Mesenteric fat pad (tissue), 1 donor: ENCODE measurements at places on chromosomes 5 and 9. TPM values are rescaled to one million over a fixed set of nuclear protein-coding genes. Genes with fewer than 3 reads are reported as not detected.
A peak's percentile ranks its signal among the peaks of the same experiment; 100 is the strongest.

FOXD4L6 gene
- total RNA-seq = not detected

RGS7BP gene
- total RNA-seq = 0.93 TPM

PCDHGA7 gene
- 1.9 TPM for total RNA-seq

LRRC19 gene
- not detected for total RNA-seq

C5orf58 gene
- not detected for total RNA-seq

RAB14 gene
- 56.9 TPM for total RNA-seq

NUDT12 gene
- 5.9 TPM for total RNA-seq

ANKRD20A1 gene
- total RNA-seq = 2.2 TPM

MELK gene
- total RNA-seq = 0.77 TPM

POU5F2 gene
- 1.9 TPM for total RNA-seq

FIBCD1 gene
- not detected for total RNA-seq

BHMT2 gene
- 60.6 TPM for total RNA-seq

MORN5 gene
- total RNA-seq = not detected

- DNase-seq = no peak
These were observed 45.4 kb downstream of the CFAP95 start for GRCh38 chr9:69865986-69866385.

DNA sequence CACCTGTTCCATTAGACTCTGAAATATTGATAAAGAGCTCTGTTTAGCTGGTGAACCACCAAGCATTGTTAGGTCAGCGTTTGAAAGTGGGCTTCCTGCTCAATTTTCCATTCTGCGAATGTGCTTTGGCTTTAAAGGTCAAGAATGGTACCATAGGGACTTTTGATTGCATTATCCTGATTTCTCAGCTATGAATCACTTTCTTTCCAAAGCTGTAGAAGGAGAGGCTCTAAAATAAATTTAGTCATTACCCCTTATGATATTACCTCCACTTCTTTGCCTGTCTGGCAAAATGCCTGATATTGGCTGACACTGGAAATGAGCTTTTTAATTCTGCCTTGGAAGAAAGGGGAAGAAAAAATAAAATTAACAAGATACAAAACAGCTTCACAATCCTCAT, 237.2 kb upstream of the CTNND2 start:
- no peak for DNase-seq

GRCh38 chr5:24539613-24540012, 105.2 kb downstream of the CDH10 start:
- no peak for DNase-seq

DNA sequence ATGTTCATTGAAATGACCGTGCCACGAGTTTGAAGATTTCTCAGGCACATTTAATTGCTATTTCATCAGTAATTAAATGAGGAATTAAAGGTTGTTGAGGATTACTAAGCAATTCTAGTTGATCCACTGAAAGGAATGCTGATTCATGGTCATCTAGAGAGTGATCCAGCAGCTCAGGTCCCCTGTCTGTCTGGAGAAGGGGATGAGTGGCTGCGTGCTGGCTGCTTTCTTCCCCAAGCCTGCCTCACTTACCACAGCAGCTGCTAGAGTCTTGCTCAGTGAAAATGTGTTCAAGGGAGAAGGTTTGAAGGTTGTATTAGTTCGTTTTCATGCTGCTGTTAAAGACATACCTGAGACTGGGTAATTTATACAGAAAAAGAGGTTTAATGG, 7.8 kb upstream of the TGFBI start:
- DNase-seq = no peak

DNA sequence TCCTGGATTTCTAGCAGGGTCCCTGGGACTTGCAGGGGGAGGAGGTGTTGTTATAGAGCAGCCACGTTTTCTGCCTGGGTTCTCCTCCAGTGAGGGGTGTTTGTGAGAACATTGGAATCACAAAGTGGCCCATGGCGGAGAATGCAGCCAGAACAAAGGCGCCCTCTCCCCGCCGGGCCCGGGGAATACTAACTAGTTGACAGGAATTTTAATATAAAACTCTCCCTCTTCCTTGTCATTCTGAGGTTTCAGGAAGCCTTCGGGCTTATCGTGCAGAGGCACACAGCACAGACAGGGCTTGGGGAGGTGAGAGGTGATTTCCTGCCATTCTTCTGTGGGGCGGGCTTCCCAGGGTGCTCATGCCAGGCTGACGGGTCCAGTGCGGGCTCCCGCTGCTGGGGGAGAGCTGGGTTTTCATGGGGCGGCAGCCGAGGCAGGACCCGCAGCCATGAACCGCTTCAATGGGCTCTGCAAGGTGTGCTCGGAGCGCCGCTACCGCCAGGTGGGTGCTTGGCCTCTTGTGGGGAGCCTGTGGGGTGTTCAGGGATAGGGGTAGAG, 37.7 kb downstream of the RGS3 start:
- DNase-seq = no peak

- DNase-seq = no peak
These were observed 2.4 kb upstream of the PTPN3 start for GRCh38 chr9:109500421-109500974.

DNA sequence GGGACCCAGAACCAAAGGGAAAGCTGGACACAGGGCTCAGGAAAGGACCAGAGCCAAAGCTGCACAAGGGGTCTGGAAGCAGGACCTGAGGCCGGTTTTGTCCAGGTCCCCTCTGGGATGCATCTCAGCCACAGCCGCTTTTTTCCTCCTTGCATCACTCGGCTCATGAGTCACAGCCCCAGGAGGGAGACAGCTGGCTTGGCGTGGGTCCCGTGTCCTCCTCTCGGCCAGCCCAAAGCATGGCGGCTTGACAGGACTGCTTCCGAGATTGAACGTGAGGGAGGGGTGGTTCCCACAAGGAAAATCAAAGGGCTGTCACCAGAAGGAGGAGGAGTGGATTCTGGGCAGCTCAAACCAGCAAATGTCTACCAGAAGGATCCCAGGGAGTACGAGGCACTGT, 56.7 kb upstream of the CPLX2 start:
- DNase-seq = no peak

GRCh38 chr5:56569566-56569965, 245.8 kb upstream of the MAP3K1 start:
- no peak for DNase-seq

GRCh38 chr9:97860451-97861147, 7.6 kb downstream of the FOXE1 start:
- DNase-seq = no peak

DNA sequence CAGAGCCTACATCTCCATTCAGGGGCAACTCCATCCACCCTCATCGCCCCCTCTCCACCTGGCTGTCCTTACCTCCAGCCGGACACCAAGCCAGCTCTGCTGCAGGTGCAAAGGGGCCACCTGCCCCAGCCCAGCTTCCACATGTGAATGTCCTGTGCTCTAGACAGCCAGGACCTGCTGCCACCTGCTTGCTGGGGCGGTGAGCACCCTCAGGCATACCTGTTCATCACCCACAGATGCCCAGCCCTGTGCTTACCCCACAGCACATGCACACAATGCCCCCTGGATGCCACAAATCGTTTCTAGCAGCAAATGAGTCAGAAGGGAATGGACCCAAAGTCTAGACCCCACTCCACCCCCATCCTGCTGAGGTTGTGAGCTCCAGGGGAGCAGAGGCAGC, 13.3 kb upstream of the NKD2 start:
- DNase-seq = peak; percentile 76

DNA sequence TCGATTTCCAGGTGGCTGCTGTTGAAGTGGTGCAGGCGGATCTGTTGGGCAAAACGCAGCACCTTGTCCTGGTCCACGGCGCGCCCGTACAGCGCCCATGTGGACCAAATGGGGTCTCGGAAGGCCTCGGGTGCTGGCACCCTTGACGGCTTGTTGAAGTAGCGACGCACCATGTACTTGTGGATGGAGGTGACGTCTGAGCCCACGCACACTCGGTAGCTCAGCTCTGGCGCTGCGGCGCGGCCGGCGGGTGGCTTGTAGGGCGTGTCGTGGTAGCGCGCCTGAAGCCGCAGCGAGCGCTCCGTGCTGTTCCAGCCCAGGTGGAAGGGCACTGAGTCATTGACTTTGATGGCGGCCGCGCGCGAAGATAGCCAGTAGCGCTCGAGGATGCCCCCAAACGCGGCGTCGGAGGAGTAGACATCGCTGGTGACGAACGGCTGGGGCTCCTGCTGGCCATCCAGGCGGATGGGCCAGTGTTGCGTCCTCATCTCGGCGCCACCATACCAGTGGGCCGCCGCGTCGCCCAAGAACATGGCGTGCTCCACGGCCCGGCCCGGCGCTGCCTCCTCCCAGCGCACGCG, 4.7 kb downstream of the MYORG start:
- DNase-seq = peak; percentile 78

- no peak for DNase-seq
These were observed 435.9 kb downstream of the DNAH5 start for GRCh38 chr5:13508559-13508958.

DNA sequence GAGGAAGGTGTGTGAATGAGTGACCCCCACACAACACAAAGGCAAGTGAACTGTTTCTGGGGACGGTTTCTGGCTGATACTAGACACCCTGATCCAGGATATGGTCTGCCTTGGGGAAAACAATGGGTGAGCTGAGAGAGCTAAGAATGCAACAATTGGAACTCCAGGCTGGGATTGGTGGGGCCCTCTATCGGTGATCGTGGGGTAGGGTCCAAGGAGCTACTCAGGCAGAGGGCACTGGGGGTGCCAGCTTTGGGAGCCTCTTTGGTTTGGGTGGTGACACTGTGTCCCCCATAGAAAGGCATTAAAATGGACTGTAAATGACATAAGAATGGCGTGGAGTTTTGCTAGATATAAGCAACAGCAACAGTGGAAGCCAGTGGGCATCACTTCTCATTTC, 439.1 kb downstream of the DMAC1 start:
- DNase-seq = no peak

DNA sequence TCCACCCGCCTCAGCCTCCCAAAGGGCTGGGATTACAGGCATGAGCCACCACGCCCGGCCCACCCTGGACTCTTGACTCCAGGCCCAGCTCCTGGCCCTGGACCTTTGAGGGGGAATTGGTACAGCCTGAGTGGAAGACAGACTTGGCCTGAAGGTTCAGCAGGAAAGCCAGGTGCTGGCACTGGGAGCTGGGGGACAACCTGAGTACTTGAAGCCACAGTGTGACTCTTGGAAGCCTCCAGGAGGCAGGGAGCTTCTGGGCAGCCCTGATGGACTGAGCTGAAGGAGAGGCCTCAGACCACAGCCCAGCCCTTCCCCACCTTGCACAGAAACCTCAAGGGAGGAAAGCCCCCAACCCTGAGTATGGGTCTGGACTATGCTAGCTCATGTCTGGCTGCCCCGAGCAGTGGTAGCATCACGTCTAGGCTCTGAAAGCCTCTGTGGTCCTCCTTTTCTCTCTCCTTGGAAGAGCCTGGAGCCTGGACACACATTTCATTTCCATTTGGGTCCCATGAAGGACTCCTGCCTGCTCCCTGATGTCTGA, 54.1 kb downstream of the RASGEF1C start:
- no peak for DNase-seq

DNA sequence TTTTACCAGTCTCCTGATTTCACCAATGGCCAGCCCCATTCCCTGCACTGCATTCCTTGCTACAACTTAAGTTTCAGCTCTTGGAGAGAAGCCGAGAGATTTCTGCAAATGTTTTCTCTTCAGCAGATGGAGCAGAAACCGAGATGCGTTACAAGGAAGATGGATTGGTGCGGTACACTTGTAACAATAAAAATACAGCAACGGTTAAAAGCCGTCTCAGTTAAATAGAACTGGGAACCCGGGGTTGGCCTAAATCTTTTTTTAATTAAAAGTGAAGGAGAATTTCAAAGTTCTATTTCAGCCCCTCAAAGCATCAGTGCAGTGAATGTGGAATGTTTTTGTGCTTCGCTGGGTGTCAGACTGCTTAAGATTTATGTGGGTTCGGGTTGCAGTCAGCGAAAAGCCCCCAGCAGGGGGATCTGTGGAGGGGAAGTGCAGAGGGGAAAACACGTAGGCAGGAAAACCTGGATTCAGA, 19.8 kb downstream of the BRINP1 start:
- DNase-seq = no peak

- DNase-seq = no peak
These were observed 176.7 kb downstream of the NTRK2 start for GRCh38 chr9:84845956-84846900.

GRCh38 chr5:36323926-36324781, 22.5 kb upstream of the RANBP3L start:
- no peak for DNase-seq

GRCh38 chr5:116702776-116703175, 128.2 kb upstream of the SEMA6A start:
- no peak for DNase-seq

GRCh38 chr5:174698156-174698555, 26.2 kb upstream of the MSX2 start:
- DNase-seq = no peak

- no peak for DNase-seq
These were observed 94.2 kb downstream of the DPYSL3 start for GRCh38 chr5:147415651-147416050.

- peak; percentile 22 for DNase-seq
These were observed 100.0 kb upstream of the ALDH1B1 start for GRCh38 chr9:38292480-38292879.

GRCh38 chr9:37760416-37761161, 7.0 kb downstream of the TRMT10B start:
- DNase-seq = no peak

GRCh38 chr5:116444373-116445295, 130.0 kb downstream of the SEMA6A start:
- no peak for DNase-seq

GRCh38 chr9:94872891-94873511, 146.5 kb downstream of the AOPEP start:
- DNase-seq = no peak

DNA sequence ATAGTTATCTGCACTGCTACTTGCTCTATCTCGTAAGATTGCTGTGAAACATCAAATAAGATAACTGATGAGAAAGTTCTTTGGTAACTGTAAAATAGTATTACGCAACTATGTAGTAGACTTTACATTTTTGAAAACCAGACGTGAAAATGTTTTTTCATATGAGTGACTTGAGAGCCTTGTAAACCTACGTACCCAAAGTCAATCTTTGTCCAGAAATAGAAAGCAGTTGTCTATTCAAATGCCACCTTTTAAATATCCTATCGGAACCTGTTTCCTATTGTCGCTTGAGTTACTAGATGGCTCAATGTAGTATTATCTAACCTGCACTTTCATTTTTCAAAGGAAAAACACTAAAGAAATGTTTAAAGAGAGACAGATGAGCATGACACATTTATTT, 1.6 kb downstream of the FNIP1 start:
- DNase-seq = no peak
